Neural crest cell (in vitro differentiated cells): ENCODE measurements at places on chromosomes 7 and 10. TPM values are rescaled to one million over a fixed set of nuclear protein-coding genes. Genes with fewer than 3 reads are reported as not detected.

The PNLIPRP3 gene
- total RNA-seq: not detected in 2 replicates

GRCh38 chr7:43531700-43532099 lies 51.2 kb upstream of the STK17A start:
- DNase-seq: no peak

DNA sequence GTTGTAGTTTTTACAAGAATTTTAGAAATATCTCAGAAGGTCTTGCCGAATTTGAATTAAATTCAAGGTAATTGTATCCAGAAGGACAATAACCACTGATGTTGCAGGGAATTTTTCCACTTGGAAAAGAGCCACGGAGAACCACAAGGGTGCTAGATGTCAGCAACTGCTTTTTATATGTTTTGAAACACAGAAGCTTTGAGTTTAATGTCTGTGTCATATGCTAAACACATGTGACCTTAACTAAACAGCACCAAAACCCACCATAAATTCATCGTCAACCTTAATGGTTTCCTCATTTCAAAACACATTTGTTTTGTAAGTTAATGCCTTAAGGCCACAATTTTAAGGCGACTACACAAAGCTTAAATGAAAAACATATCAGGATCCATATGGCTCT lies 106.9 kb downstream of the COL28A1 start:
- no peak for DNase-seq

DNA sequence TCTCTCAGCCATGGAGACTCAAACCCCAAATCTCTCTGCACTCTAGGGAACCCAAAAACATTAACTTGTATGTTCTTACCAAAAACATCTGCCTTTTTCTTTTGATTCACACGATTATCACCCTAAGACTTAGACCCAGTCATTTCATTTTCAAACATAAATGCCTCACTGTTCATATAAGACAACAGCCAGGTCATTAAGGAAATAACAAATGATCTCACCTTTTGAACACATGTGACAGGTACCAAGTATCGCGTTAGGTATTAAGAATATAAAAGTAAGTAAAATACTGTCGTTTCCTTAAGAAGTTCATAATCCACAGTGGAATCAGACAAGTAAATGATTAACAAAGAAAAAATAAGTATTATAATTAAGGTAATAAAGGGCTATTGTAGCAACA lies 8.8 kb downstream of the TM9SF3 start:
- DNase-seq: no peak

GRCh38 chr7:46286356-46286755 lies 365.3 kb upstream of the IGFBP3 start:
- no peak for DNase-seq
